ENCODE measurements at places on chromosomes 3 and 15.

- no peak for DNase-seq
These were observed 5.9 kb upstream of the MUC4 start for GRCh38 chr3:195817578-195818135.

DNA sequence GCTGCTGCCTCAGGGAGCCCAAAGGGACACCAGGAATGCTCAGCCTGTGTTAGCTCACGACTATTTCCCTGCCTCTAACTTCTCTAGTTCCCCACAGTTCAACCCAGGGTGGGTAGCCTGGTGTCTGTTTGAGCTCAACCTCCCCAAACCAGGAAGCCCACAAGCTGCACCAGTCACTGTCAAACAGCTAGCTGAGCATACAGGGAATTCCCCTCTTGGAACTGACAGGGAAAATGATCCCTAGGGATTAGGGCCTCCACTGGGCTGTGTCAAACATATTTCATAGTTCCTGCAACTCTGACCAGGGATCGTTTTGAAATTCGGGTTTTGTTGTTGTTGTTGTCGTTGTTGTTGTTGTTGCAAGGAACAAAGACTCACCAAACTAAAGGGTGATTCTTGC, 147.1 kb upstream of the ICE2 start:
- DNase-seq, result no peak

DNA sequence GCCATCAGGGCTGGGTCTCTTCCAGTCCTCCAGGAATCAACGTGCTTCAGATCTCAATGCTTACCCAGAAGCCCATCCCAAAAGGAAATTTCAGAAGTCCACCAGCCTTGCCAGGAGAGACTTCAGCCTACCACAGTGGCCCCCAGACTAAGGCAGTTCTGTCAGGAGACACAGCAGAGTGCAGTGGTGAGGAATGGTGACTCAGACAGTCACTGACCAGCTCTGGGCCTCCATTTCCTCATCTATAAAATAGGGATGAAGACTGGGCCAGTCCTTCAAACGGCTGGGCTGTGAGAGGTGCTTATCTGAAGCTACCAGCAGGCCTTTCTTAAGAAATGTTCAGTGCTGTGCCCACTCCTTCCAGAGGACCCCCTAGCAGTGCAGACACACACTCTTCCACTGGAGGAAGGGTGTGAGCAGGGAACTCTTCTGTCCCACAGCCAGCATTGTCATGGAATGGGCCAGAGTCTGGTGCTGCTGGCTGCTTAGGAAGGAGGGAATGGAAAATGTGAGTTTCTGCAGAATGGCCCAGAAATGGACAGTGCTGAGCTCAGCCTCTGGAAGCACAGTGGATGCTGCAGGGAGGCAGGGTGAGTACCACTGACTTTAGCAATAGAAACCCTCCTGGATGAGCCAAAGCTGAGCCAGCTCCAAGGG, 41.6 kb upstream of the DUSP7 start:
- no peak for DNase-seq

DNA sequence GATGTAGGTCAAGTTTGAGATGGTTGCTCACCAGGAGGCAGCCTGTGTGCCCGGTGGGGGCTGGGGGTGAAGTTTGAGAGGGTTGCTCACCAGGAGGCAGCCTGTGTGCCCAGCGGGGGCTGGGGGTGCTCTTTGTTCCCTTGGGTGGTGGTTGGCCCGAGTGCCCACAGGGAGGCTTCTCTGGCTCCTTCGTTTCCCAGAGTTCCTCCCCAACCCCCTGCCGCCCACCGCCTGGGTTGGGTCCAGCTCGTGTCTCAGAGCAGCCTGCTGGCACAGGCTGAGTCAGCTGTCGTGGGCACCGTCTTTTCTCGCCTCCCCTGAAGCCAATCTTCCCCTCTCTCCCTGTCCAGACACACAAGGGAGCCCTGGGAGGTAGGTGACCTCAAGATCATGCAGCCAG, 3.1 kb downstream of the APBA2 start:
- DNase-seq, result no peak

DNA sequence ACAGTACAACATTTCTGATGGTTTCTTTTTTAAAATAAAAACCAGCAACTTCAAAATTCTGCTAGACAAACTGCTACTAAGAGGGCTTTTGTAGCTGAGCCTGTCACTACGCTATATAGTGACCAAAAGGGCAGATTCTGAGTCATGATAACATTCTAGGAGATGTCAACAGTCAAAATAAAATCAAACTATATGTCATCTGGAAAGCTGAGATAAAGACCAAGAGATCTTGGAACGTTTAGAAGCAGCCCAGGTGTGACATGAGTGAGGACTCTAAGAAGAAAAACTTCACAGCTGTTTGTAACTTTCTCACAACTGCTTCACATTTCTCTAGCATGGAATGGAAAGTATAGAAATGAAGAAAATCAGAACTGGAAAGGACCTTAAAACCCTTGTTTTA, 84.6 kb downstream of the FILIP1L start:
- DNase-seq, result no peak

- no peak for DNase-seq
These were observed 14.8 kb downstream of the LTF start for GRCh38 chr3:46449755-46450552.

DNA sequence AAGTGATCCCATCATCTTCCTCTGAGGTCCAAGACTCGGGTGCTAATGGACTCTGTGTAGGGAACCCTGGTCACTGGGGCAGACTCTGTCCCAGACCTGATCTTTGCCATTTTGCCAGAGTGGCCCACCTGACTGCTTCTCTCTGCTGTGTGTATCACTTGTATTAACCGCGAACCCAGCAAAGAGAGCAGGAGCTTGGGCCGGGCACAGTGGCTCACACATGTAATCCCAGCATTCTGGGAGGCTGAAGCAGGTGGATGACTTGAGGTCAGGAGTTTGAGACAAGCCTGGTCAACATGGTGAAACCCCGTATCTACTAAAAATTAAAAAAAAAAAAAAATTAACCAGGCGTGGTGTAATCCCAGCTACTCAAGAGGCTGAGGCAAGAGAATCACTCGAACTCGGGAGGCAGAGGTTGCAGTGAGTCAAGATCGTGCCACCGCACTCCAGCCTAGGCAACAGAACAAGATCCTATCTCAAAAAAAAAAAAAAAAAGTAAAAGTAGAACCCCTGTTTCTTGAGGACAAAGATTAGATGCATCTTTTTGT, 32.9 kb upstream of the CYP11A1 start:
- DNase-seq, result no peak

- DNase-seq, result no peak
These were observed 258.9 kb downstream of the ABHD5 start for GRCh38 chr3:43949594-43949993.

Measured in Caki2 (cell line).